ENCODE measurements at places on chromosomes 16 and 17.

DNA sequence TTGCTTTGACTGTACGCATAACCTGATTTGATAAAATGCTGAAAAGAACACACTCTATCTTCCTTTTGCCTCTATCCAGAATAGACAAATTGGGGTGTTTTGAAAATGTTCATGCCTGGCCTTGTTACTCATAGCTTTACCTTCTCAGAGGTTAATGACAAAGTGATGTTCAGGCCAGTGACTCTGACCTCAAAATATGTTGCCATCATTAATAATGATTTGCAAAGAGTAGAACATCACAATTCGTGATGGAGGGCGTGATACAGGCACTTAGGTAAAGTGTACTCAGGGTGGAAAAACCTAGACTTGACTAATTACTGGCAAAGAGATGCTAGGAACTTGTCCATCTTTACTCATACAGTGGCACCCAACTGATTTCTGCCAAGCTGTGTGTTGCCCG is 656.6 kb upstream of the SOX9 start:
- no peaks in the 10 kb centered on the region for H3K4me1 ChIP-seq
- no peak for DNase-seq
- H3K27ac ChIP-seq: no peak overlapping the region
- no peak overlapping the region for H3K4me3 ChIP-seq

DNA sequence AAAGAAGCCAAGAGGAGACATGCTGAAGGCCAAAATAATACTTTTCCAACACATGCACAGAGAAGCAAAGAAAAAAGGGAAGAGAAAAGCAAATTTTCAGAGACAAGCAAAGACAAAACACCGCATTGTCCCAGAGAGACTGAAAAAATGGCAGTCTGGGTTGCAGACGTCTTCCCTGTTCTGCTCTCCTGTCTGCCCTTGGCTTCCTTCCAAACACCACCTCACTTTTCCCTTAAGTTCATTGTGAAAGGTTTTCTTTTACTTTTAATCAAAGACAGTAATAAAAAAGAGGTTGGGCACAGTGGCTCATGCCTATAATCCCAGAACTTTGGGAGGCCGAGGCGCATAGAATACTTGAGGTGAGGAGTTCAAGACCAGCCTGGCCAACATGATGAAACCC is 21.2 kb upstream of the VAT1L start:
- no peak overlapping the region for H3K27ac ChIP-seq
- no peak overlapping the region for H3K4me3 ChIP-seq
- H3K27me3 ChIP-seq: no peaks in the 10 kb centered on the region
- DNase-seq: no peak
- H3K36me3 ChIP-seq: no peaks in the 10 kb centered on the region

- no peak overlapping the region for H3K27ac ChIP-seq
- no peaks in the 10 kb centered on the region for H3K27me3 ChIP-seq
- no peak overlapping the region for H3K4me3 ChIP-seq
- DNase-seq: peak; percentile 37
- peaks cover 26% of the 10 kb centered on the region for H3K4me1 ChIP-seq
These were observed 2.6 kb downstream of the ABCA9 start for GRCh38 chr17:69058165-69058564.

GRCh38 chr16:34801875-34802274 is 1342.5 kb downstream of the TP53TG3F start:
- no peaks in the 10 kb centered on the region for H3K4me1 ChIP-seq
- no peak overlapping the region for H3K4me3 ChIP-seq
- no peaks in the 10 kb centered on the region for H3K27me3 ChIP-seq
- no peak for DNase-seq

- H3K36me3 ChIP-seq: peaks cover 24% of the 10 kb centered on the region
- DNase-seq: no peak
- no peaks in the 10 kb centered on the region for H3K27me3 ChIP-seq
- peaks cover 13% of the 10 kb centered on the region for H3K4me1 ChIP-seq
- peak overlapping the region; percentile 53 for H3K27ac ChIP-seq
These were observed 9.1 kb downstream of the TIMM22 start for GRCh38 chr17:1006054-1006453.

DNA sequence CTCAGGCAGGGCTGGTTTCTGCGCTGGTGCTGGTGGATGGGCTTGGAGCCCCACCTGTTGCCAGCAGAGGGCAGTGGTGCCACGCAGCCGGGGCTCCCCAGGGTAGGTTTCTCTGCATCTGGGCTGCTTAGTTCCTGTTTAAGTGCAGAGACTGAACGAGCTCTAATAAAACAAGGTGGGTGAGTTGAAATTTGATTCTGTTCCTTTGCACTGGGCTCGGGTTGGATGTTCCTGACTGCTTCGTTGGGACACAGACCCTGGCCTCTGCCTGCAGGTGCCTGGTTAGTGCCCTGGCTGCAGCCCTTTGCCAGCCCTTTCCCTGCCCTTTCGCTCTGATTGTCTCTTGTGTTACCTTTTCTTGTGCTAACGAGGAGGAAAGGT is 30.0 kb downstream of the TBCD start:
- H3K36me3 ChIP-seq: peaks cover 21% of the 10 kb centered on the region
- peak; percentile 82 for DNase-seq
- H3K4me3 ChIP-seq: no peak overlapping the region
- H3K4me1 ChIP-seq: no peaks in the 10 kb centered on the region

DNA sequence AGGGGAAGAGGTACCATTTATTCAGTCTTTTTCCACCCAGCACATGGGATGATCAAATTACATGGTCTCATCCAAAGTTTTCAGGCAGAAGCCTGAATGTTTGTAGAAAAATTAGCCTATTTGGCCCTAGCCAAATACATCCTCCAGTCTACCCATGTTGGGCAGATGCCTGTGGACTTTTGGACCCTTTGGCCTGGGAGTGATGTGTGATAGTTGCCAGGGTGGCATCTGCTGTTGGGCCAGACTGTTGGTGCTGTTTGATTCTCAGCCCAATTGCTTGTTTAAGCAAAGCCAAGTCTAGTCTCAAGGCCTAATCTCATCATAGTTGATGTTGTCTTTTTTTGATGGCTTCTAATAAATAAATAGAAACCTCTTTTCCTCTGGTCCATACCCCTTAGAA is 419.0 kb downstream of the CDH13 start:
- no peak for DNase-seq
- peaks cover 8% of the 10 kb centered on the region for H3K4me1 ChIP-seq
- H3K27me3 ChIP-seq: no peaks in the 10 kb centered on the region
- no peak overlapping the region for H3K4me3 ChIP-seq

DNA sequence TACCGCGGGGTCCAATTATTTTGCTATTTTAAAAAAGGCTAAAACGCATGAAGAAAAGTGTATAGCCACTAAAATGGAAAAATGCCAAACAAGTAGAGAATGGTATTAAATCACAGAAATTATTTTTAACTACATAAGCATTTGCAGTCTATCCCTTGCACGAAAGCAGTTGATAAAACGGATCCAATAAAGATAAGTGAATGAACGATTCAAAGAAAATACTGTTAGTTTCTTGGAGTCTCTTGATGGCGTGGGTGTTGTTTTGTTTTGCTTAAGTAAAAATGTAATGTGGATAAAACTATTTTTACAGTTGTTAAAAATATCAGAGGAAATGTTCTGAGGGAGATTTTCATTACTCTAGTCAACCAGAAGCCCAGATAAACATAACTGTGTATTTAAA is 9.3 kb downstream of the HS3ST3A1 start:
- H3K36me3 ChIP-seq: no peaks in the 10 kb centered on the region
- H3K4me3 ChIP-seq: no peak overlapping the region
- peaks cover 6% of the 10 kb centered on the region for H3K27me3 ChIP-seq
- DNase-seq: no peak

GRCh38 chr16:4052096-4052495 is 64.1 kb downstream of the ADCY9 start:
- H3K4me3 ChIP-seq: no peak overlapping the region
- H3K36me3 ChIP-seq: no peaks in the 10 kb centered on the region
- peaks cover 26% of the 10 kb centered on the region for H3K4me1 ChIP-seq
- no peak for DNase-seq
- H3K27ac ChIP-seq: peak overlapping the region; percentile 73
- no peaks in the 10 kb centered on the region for H3K27me3 ChIP-seq

GRCh38 chr17:44601973-44602372 is 44.7 kb downstream of the FZD2 start:
- H3K27ac ChIP-seq: no peak overlapping the region
- no peak for DNase-seq
- H3K27me3 ChIP-seq: no peaks in the 10 kb centered on the region

- peaks cover 7% of the 10 kb centered on the region for H3K4me1 ChIP-seq
These were observed 17.5 kb upstream of the C16orf78 start for GRCh38 chr16:49355933-49356665.

DNA sequence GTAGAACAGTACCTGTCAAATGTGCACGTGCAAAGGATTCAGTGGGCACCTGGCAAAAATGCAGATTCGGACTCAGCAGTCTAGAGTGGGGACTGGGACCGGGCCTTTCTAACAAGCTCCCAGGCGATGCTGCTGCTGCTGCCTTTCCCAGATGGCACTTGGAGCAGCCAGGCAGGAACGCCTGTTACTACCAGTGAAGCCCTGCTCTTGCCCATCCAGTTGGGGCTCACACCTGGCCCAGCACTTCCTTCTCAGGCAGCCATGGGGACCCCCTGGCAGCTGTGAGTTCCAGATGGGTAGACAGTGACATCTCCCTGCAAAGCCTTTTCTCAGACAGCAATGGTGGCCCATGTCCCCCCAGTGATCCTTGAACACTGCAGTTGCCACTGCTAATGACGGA is 30.4 kb downstream of the KDM8 start:
- peaks cover 21% of the 10 kb centered on the region for H3K4me1 ChIP-seq
- no peak overlapping the region for H3K4me3 ChIP-seq
- no peaks in the 10 kb centered on the region for H3K27me3 ChIP-seq
- H3K27ac ChIP-seq: no peak overlapping the region

- no peaks in the 10 kb centered on the region for H3K27me3 ChIP-seq
- H3K36me3 ChIP-seq: no peaks in the 10 kb centered on the region
- DNase-seq: no peak
- no peaks in the 10 kb centered on the region for H3K4me1 ChIP-seq
These were observed 54.1 kb downstream of the XYLT1 start for GRCh38 chr16:17416461-17417311.

DNA sequence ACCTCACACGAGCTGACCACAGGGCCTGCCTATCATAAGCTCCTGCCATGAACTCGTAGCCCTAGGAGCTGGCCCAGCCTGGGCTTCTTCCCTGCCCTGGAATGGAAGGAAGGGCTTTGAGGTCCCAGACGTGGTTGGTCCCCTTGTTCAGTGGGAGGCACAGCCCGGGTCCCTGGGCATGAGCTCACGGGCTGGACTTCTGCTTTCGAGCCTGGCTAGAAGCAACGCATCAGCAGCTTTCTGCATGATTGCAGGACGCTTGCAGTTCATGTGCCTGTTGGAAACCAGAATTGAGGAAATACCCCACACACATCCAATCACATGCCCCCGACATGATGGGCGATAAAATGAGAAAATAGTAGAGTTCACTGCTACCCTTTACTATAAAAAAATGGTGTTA is 293.3 kb downstream of the MAF start:
- no peak for DNase-seq
- H3K36me3 ChIP-seq: no peaks in the 10 kb centered on the region
- H3K4me1 ChIP-seq: no peaks in the 10 kb centered on the region
- no peak overlapping the region for H3K4me3 ChIP-seq
- peaks cover 12% of the 10 kb centered on the region for H3K27me3 ChIP-seq

- H3K36me3 ChIP-seq: peaks cover 4% of the 10 kb centered on the region
- H3K27me3 ChIP-seq: no peaks in the 10 kb centered on the region
- H3K4me3 ChIP-seq: no peak overlapping the region
- H3K27ac ChIP-seq: peak overlapping the region; percentile 68
- peak; percentile 38 for DNase-seq
These were observed 8.9 kb downstream of the NHERF2 start for GRCh38 chr16:2035431-2036199.

Measured in A673 (cell line).